Cerebellar nuclear complex (tissue), 1 donor: ENCODE measurements at places on chromosomes 2 and 18.
A peak's percentile ranks its signal among the peaks of the same experiment; 100 is the strongest.

DNA sequence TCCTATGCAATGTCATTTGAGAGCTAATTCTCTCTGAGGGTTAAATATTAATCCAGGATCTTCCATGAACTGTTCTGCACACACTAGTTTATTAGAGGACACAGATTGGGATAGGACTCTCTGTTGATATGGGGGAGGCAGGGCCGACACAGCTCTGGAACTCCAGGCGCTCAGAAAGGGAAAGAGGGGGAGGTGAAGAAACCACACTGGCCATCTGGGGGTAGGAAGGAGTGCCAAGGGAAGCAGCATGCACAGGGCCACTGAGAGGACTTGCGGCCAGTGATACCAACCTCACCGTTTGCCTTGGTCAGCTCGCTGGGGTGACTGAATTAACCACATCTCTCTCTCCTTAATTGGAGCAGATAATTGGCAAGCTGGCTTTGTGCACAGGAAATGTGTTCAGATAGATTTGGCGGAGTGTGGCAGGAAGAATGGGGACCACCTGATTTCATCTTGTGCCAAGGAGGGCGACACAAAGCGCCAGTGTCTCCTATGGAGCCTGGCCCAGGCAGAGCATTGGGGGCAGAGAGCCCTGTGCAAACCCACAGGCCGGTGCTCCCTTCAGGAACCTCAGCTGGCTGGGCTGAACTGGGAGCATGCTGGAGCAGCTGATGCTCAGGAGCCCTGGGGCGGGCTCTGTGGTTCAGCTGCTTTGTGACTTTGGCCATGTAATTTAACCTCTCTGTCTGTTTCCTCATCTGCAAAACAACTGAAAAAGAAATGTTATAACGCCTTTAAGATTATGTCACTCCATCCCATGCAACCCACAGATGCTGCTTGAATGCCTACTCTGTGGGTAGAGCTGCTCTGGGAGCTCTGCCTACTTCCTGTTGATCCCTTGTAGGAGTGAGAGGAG, 114.7 kb upstream of the STON1 start:
- peak; percentile 99 for DNase-seq

- no peak for DNase-seq
Measured at GRCh38 chr2:181978351-181979150, 7.1 kb upstream of the PPP1R1C start.

GRCh38 chr2:228545041-228545747, 363.7 kb upstream of the SPHKAP start:
- no peak for DNase-seq

- DNase-seq = no peak
Measured at GRCh38 chr2:85925216-85925671, 36.5 kb upstream of the ST3GAL5 start.

GRCh38 chr2:238929242-238930081, 81.6 kb downstream of the TWIST2 start:
- DNase-seq = no peak

DNA sequence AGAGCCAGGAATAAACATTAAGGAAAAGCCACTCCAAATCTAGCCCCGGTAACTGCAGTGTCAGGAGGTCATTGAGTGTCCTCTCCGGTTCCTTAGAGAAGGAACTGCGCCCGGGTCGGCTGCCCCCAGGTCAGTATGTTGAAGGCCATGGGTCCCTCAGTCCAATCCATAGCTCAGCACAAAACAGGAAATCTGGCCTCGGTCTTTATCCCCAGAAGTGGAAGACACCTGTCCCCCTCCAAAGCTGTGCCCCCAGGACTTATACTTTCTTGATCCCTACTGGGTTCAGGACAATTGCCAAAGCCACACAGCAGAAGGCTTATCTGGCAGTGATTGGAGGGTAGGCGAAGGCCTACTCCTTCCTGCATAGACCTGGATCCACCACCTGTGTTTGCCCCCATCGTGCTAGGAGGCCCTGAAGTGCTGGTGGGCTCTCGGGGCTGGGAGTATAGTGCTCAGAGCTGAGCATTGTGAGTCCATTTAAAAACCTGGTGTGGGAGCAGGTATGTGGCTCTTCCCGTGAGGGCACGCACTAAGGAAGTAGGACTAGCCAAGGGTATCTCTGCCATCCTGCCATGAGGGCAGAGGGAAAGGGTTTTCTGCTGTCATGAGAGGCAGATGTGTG, 178.6 kb downstream of the SEPTIN10 start:
- no peak for DNase-seq

DNA sequence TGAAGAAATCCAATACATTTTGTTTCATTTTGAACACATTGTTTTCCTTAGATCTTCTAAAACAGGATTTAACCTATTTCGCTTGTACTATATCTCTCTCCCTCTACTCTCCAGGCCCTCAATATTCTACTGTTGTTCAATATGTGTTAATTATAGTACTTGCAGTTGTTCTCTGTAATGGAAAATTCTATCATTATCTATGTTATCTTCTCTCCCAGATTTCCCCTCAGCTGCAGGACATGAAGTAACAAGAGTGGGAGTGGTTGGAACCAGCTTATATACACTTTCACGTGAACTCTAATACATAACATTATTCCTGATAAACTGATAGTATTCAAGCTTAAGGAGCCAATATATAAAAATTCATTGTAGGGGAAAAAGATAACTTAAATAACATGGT, 7.0 kb upstream of the STRN start:
- DNase-seq = no peak

DNA sequence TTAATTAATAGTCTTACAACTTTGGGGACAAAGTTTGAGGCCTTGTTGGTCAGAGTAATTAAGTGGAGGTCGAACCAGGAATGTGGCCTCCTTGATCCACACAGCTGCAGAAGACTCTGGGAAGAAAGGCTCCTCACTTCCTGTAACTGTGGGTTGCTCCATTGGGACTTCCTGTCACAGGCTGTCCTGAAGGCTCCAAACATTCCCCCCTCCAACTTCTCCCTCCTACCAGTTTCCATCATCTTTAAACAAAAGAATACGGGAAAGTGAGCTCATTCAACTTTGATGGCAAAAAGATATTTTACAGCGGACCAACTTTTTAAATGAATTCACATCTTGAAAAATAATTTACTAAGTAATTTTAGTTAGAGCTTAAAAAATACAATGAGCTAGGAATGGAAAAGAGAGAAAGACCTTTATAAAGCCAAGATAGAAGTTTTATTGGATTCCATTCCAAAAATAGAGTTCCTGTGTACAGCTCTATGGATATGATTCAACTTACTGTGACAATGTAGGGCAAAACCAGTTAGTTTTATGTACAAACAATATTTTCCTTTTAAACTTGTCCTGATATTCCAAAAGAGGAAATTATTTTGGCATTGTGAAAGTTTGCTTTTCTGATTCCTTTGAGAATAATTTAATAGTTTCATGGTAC, 212.0 kb upstream of the NABP1 start:
- no peak for DNase-seq

GRCh38 chr2:182647499-182647787, 68.6 kb upstream of the DNAJC10 start:
- no peak for DNase-seq

DNA sequence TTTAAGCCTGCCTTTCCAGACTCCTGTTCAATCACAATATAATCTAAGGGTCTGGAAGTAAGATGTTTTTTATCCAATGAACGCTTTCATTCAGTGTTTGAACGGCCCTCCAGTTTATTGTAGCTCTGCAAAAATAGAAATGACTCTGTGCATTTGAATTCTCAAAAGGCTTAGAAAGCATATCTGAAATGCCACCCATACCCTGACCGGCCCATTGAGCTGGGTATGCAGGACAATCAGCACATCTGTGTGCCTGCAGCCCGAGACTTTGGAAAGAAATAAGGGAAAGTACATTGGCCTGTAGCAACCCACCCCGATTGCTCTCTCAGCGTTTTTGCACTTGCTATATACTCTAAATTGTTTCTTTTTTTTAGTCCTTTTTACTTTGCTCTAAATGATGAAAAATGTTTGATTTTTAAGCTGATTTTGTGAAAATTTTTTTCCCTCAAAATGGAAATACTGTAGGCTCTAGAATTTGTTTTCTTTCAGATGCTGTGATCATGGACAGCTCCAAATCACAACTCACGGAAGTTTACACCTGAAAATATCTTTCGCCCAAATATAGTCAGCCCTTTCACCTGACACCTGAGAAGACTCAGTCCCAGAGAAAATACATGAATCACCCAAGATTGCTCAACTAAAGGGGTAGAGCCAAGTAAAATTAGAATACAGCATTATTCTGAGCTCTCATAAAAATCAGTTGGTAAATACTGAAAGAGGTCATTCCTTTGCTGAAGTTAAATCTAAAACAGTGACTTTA, 194.5 kb upstream of the SIX3 start:
- no peak for DNase-seq

DNA sequence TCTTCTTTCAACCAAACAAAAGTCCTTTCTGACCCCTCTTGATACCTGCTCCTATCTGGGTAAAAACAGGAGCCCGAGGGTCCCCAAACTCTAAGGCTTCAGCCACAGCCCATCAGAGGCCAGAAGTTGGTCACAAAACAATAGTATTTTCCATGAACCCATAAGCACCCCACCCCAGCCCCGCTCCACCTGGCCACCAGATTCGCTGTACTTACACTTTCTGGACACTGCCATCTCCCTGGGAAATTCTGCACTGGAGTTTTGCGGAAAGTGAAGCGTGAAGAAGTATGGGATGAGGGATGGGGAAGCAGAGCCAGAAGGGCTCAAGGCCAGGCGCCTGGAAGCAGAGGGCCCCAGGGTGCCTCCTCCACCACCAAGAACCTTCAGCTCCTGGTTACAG, 5.2 kb upstream of the RUFY4 start:
- no peak for DNase-seq
